ENCODE measurements at places on chromosomes 1 and 21. TPM values are rescaled to one million over a fixed set of nuclear protein-coding genes. Genes with fewer than 3 reads are reported as not detected.

Gene C1orf167
- total RNA-seq: not detected

DNA sequence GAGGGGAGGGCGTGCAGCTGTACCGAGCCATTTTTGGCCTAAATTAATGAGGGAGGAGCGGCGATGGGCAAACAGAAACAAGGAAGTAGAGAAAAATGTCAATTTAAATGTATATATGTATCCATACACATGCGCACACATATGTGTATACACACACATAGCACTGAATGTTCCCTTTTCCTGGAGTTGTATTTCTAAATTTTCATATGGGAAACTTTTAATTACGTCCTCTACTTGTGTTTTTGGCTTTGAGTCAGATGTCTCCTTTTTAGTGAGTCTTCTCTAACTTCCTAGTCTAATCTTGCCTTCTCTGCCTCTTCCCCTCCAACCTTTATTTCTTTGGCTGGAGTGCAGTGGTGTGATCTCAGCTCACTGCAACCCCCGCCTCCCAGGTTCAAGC is 15.4 kb upstream of the CYYR1 start:
- no peak for DNase-seq

DNA sequence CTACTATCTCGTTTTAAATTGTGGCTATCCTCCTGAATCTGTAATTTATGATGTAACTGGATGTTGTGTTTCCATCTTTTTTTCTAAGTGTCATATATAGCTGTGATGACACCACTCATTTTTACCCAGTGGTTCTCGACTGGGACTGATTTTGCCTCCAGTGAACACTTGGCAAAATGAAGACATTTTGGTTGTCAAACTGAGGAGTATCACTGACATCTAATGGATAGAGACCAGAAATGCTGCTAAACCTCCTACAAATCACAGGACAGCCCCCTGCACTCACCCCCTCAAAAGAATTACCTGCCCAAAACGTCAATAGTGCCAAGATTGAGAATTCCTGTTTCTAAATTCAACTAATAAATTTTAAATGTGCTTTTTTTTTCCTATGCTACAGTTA is 1.9 kb downstream of the TRMT13 start:
- DNase-seq: peak; percentile 17

DNA sequence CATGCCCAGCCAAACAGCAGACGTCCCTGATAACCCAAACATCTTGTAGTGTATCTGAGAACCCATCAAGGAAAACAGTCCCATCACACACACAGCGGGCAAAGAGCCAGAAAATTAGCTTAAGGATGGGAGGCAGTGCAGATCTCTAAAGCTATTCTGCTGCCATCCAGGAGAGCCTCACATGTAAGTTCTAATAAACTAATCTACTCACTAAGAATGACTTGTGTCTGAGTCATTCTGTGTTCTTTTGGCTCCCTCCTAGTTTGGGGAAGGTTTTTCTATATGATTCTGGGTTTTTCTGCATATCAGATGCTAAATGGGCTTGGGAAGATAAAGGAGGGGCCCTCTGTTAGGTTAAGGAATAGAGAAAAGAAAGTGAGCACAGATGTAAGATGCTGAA is 162.8 kb downstream of the HUNK start:
- no peak for DNase-seq

DNA sequence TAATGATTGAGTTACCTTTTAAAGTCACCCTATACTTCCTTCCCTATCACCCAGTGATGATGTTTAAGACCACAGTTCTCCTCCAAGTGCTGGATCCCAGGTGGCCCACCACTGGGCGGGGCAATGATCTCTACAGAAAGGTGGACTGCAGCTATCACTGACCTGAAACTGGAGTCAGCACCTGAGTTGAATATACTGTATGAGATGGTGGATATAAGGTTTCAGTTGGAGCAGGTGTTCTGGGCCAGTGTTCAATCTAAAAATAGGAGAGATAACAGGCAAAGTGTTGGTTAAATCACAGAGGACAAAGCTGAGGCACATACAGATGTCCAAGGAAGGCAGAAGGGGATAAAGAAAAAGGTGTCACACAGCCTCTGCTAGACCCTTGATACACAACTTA is 96.6 kb downstream of the SIPA1L2 start:
- no peak for DNase-seq

GRCh38 chr1:10288029-10288615 is 77.8 kb downstream of the KIF1B start:
- DNase-seq: no peak
